ENCODE measurements at places on chromosomes 4 and X. TPM values are rescaled to one million over a fixed set of nuclear protein-coding genes. Genes with fewer than 3 reads are reported as not detected.

The MMRN1 gene
- 6.2 TPM for total RNA-seq

The BTK gene
- total RNA-seq: 2.1 TPM

The HAND2 gene
- total RNA-seq: not detected

The FOXP3 gene
- total RNA-seq: not detected

The GAGE12J gene
- not detected for total RNA-seq

The RHOXF1 gene
- not detected for total RNA-seq

The BMX gene
- total RNA-seq: 0.23 TPM

The ADH1B gene
- 0.23 TPM for total RNA-seq

All from diencephalon (tissue), 1 donor.